ENCODE measurements at places on chromosomes 5 and 9.
A peak's percentile ranks its signal among the peaks of the same experiment; 100 is the strongest.

GRCh38 chr5:174719793-174720611 is 4.4 kb upstream of the MSX2 start:
- no peak for DNase-seq

GRCh38 chr5:107155707-107156106 is 515.0 kb downstream of the EFNA5 start:
- DNase-seq = no peak

GRCh38 chr9:92882276-92882675 is 4.4 kb upstream of the ZNF484 start:
- no peak for DNase-seq

DNA sequence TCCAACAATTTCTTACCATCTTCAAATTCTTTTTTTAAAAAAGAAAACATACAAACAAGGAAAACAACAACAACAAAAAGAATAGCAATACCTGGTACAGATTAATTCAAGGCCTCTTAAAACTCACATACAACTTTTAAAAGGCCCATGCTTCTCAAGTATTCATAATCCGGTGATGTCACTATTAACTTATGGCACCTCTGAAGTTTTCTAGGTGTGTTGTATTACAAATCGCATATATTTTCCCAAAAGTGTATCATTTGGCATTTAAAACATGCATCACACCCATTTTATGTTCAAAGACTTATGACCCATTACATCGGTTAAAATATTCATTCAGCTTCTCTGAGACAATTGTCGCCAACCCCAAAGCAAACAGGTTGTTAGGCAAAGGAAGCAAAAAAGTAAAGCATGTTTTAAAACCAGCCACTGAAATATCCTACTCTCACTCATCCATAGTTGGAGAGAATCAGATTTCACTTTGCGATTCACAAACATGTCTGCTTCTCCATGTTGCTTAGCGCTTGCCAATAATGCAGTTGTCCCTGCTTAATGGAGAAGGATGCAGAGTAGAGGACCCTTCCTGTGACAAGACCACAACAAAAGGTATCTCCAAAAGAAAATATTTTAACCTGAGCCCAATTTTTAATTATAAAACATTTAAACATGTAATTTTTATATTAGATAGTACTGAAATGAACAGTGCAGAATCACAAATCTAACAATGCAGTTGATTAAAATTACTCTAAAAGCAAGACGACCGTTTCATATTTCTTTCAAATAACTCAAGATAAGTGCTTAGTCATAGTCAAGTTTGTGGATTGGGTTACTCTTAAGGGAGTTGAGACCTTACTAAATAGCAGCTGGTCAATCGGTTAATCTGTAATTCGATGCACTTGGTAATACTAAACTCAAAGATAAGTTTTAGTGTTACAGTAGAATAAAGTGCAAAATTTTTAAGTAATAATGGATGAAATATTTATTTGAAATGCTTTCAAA is 1.6 kb downstream of the SKP1 start:
- no peak for DNase-seq

- DNase-seq = no peak
Measured at GRCh38 chr5:149938279-149938678, 6.3 kb downstream of the PDE6A start.

GRCh38 chr5:134046801-134047686 is 42.3 kb upstream of the VDAC1 start:
- DNase-seq = no peak

- DNase-seq = no peak
Measured at GRCh38 chr5:65017636-65018035, 248.9 kb downstream of the CWC27 start.

- no peak for DNase-seq
Measured at GRCh38 chr5:134784946-134785620, 26.5 kb downstream of the DDX46 start.

GRCh38 chr5:14039063-14039462 is 94.6 kb upstream of the DNAH5 start:
- no peak for DNase-seq

DNA sequence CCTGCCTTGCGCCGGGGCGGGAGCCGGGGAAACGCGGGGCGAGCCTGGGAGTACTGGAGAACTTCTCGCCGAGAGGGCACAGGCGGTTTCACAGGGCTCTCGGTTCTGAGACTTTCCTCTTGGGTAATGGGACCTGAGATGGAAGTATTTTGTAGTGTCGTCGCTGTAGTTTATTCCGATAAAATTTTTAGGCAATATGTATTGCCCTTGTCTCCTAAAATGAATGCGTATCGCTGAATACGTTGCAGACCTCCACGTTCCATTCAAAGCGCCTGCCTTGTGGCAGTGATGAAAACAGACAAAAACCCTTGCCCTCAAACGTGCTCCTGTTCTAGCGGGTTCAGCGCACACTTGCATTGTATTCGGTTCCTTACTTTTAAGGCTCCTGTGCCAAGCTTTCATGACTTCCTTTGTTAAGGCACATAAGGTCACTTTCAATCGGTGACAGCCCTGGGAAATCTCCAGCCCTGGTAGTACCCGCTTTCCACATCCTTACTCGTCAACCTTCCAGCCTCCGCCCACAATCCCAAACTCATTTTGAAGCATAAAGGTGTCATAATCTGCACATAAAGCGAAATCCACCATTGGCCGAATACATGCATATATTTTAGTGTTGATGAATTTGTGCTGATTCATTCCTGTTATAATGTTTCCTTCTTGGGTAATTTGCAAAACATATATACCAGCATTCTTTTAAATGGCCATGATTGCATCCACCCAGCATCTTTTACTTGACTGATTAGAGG is 694 bp downstream of the RMI1 start:
- DNase-seq = no peak

DNA sequence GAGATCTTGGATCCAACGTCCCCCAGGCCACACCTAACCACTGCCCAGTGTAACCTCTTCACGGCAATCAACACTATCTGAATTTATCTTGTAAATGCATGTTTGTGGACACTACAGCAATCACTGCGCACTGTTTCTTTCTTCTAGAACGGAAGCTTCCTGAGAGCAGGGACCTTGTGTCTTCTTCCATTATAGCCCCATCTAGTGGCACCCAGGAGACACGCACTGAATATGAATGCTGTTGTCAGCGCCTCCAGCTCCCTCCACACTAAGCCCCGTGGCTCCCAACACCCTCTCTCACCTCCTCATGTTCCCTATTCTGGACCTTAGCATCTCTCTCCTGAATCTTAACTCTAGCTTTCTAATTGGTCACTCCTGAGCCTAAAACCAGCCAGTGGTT is 72.7 kb downstream of the SMIM23 start:
- no peak for DNase-seq

GRCh38 chr5:154653418-154653763 is 101.8 kb upstream of the LARP1 start:
- DNase-seq = no peak

GRCh38 chr5:180808461-180809000 is 5.9 kb upstream of the MGAT1 start:
- DNase-seq = no peak

DNA sequence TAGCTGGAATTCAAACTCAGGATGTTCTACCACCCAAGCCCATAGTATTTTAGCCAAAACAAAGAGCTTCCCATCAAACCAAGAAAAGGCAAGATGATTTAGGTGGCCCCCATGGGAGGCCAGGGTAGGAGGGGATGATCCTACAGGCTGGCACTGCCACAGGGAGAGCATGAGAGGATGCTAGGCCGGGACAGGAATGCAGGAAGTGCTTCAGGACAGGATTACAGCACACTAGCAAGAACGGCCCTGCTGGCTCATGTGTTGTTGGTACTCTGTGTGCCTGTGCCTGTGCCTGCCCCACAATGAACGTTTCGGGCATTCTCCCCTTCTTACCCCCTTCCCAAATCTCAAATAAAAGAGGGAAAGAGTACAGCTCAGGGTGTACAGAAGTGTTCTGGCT is 110.7 kb upstream of the TRIM32 start:
- DNase-seq = no peak

DNA sequence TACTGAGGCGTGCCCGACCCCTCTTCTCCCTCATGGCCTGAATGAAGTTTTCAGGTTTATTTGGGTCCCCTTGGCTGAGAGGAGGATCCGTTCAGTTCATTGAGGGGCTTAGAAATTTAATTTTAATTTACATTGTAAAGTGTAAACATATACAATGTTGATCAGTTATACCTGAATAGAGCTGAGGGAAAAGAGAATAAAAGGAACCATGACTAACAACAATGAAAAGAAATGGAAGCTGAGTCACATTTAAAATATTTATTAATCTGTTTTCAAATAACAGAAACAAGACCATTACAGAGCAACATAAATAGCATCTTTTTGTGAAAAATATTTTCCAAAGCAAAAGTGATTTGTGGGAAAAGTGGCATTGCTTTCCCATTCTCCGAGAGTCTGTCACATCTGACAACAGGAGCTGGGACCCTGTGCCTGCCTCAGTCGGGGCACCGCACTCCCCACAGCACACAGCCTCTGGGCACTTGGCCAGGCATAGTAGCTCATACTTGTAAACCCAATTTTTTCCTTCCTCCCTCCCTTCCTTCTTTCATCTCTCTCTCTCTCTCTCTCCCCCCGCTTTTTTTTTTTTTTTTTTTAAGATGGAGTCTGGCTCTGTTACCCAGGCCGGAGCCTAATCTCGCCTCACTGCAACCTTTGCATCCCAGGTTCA is 28.7 kb downstream of the PROP1 start:
- no peak for DNase-seq

DNA sequence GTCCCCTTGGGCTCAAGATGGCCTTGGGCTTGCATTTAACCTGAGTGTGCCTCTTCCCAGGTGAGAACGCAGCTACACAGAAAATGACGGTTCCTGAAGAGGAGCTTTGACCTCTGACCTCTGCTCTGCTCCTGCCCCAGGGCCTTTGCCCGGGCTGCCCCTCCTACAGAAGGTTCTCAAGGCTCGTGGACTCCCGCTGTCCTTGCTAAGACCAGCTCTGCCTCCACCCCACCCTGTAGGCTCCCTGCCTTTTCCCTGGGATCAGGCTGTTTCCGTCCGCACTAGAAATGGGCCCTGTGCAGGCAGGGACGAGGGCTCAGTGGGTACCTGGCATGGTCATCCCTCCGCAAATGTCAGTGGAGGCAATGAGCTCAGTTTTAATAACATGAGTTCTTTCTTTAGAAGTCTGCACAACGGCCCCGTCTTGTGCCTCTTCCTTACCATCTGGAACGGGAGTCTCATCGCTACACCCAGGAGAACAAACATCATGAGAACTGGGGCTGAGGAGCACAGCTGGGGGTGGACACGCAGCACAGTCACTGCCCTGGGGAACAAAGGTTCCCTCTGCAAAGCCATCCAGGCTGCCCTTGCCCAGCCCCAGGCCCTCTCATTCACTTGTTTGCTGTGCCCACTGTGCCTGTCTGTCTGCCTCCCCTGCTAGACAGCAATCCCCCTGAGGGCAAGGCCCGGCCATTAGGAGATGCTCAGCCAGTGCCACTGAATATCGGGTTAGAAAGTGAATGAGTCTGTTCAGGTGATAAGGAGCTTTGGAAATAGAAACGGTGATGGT is 26.7 kb upstream of the LPCAT1 start:
- no peak for DNase-seq

DNA sequence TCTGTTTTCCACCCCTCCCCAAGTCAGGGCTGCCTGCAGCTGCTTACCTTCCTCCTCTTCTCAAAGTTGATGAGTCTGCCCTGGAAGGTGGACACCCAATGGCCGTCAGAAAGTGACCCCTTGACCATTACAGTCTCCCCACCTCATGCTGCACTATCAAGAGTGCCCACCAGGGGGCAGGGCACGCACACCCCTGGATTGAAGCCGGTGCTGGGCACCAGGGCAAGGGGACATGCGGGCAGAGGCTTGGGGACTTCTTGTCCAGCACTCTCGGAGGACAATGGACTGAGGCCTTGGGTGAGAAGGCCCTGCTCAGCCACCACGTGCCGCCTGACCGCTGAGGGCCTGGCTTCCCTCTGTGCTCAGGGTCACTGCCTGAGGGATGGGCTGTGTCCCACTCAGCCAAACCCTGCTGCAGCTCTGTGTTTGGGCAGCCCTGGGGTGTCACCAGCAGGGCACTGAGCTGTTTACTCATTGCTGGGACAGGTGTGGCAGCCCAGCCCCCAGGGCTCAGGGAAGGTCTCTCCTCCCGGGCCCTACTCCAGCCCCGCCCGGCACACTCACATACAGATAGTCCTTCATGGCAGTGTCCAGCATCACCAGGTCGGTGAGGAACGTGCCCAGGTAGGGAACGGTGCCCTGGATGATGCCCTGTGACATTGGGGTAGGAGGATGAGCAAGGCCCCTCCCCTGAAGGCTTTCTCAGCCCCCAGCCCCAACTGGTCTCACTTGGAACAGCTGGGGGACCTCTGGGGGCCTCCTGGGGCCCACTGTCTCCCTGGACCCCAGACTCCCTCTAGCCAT is 17.7 kb downstream of the RALGDS start:
- no peak for DNase-seq

DNA sequence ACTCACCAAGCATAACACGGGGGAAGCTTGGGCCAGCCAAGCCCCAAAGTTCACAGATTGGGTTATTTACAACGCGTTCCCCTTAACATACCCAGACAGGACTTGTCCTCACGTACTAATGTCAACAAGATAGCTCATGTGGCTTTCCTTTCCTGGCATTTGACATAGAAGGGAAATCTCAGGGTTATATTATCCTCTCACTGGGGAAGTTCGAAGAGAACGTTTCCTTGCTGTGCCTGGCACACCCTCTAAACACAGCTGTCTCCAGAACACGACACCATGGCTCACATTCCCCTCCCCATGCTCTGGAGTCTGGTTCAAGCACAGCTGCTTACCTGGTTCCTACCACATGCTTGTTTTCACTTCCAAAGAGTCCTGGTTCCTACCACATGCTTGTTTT is 46.8 kb upstream of the OTULINL start:
- DNase-seq = no peak

DNA sequence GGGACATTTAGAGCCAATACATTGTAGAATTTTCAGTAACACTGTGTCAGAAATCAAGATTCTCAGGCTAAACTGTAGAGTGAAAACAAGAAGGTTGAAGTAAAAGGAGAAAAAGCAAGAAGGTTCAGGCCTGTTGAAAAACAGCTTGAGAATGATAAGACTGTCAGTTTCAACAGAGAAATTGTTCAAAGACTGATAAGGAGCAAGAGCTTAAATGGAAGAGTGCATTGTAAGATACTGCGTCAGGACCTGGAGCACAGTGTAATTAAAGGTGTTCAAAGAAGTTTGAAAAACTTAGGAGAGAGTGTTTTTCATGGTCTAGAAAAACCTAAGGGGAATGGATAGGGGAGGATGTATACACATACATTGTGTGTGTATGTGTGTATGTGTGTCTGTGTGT is 408.3 kb downstream of the KDM4C start:
- DNase-seq = no peak

GRCh38 chr5:181260720-181261319 is at the start of gene TRIM52:
Gene TRIM52 (minus strand): TSS chr5:181261143. CDS start chr5:181260813, 330 bp downstream.
- peak; percentile 81 for DNase-seq

DNA sequence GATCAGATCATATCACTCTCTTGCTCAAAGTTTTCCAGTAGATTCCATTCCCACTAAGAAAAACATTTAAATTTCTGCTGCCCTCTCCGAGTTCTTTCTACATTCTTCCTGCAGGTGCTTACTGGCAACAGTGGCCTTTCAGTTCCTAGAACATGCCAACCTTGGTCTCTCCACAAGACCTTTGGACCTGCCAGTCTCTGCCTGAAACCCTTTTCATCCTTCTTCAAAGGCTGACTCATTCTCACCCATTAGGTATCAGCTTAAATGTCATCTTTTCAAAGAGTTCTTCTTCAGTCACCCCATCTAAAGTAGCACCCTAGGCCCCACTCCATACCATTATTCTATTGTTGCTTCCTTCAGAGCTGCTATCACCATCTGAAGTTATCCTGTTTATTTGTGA is 21.8 kb downstream of the PPIC start:
- no peak for DNase-seq

GRCh38 chr5:9356351-9356825 is 189.5 kb downstream of the SEMA5A start:
- no peak for DNase-seq

All from stimulated activated CD8-positive, alpha-beta memory T cell treated with anti-CD3 and anti-CD28 coated beads, Interleukin-4, amount 100 ng/mL, for 1 hour (primary cell).